Immature natural killer cell (primary cell): ENCODE measurements at places on chromosomes 3 and 15. TPM values are rescaled to one million over a fixed set of nuclear protein-coding genes. Genes with fewer than 3 reads are reported as not detected.

The EFCAB12 gene
- polyA plus RNA-seq, result not detected

The PPM1M gene
- 83.6 TPM for polyA plus RNA-seq

The CILP gene
- polyA plus RNA-seq, result not detected

The MAGEL2 gene
- not detected for polyA plus RNA-seq

The DMXL2 gene
- not detected for polyA plus RNA-seq

The MUC4 gene
- polyA plus RNA-seq, result 0.06 TPM

GRCh38 chr3:156575641-156576040, 20.7 kb upstream of the SSR3 start:
- no peaks in the 10 kb centered on the region for H3K4me1 ChIP-seq
- H3K4me3 ChIP-seq, result no peak overlapping the region
- DNase-seq, result no peak
- H3K27ac ChIP-seq, result no peak overlapping the region
- peaks cover 3% of the 10 kb centered on the region for H3K27me3 ChIP-seq

DNA sequence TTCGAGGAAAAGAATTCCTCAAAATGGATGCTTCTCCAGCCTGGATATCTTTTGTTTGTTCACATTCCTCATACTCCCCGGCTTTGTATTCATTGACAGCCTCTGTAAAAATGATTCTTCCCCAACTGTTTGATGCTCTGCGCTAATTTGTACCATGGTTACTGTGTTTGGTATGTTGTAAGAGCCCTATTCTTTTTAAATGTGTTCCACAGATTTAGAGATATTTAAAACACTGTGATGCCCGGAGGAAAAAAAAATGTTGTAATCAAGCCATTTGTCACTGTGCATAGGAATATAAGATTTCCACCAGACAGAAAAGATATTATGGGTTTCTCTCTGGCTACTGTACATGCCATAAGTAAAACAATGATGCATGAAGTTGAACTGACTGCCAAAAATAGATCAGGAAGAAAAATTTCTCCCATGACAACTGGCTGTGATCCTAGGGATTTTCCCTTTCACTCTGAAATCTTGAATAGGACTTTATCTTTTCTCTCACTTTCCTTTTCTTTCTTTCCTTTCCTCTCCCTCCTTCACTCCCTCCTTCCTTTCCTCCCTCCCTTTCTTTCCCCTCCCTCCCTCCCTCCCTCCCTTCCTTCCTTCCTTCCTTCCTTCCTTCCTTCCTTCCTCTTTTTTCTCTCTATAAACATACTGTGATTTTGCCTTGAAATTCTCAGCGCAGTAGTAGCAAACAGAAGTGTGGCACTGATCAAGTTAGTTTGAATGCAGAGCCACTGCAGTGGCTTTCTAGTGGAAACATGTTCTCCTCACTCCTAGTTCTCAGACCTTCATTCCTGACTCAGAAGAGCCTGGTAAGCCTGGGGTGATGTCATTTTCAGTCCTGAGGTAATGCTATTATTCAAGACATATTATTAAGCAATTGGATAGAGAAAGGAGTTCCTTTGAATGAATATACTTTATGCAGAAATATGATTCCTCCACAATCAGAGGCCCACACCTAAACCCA, 254.9 kb upstream of the TBL1XR1 start:
- H3K27ac ChIP-seq, result no peak overlapping the region
- no peaks in the 10 kb centered on the region for H3K27me3 ChIP-seq
- DNase-seq, result no peak
- no peaks in the 10 kb centered on the region for H3K36me3 ChIP-seq

DNA sequence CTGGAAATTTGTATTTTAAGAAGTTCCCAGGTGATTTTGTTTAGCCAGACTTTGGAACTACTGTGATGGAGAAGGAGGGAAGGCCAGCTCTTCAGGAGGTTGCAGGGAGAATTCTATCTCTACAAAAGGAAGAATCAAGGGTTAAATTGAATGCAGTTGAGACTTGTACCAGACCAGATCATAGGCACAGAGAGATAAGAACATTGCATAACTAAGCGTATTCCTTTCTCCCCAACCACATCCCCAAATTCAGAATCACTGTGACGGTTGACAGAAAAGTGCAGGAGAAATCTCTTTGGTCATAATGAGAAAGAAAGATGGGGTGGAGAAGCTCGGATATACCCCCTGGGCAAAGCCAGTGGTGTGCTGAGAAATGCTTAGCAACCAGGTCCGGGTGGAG, 7.2 kb downstream of the PLD1 start:
- no peaks in the 10 kb centered on the region for H3K36me3 ChIP-seq
- peaks cover 4% of the 10 kb centered on the region for H3K4me1 ChIP-seq
- peaks cover 1% of the 10 kb centered on the region for H3K27me3 ChIP-seq
- no peak for DNase-seq
- H3K27ac ChIP-seq, result no peak overlapping the region

- no peaks in the 10 kb centered on the region for H3K27me3 ChIP-seq
- H3K36me3 ChIP-seq, result no peaks in the 10 kb centered on the region
- H3K4me1 ChIP-seq, result no peaks in the 10 kb centered on the region
- H3K27ac ChIP-seq, result no peak overlapping the region
These were observed 108.4 kb downstream of the MEGF11 start for GRCh38 chr15:66144978-66145725.

DNA sequence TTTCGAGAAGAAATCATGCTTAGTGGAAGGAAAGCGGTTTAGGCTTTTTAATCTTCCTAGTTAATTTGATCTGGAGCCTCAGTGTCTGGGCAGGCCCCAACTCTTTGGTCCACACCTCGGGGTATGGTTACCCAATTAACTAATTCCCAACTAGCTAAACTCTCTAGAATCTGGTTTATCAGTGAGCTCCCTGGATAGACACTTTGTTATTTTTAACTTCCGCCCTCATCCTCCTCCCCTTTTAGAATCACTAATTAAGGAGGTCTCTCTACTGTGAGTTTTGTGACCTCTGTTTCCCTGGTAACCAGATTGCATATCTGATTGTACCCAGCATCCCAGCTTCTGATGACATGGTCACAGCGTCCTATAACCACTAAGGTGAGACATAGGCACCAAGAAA, 112.2 kb downstream of the RARB start:
- no peaks in the 10 kb centered on the region for H3K36me3 ChIP-seq
- no peak overlapping the region for H3K4me3 ChIP-seq

GRCh38 chr3:33883951-33884561, 85.6 kb downstream of the PDCD6IP start:
- no peaks in the 10 kb centered on the region for H3K36me3 ChIP-seq
- H3K27me3 ChIP-seq, result peaks cover 15% of the 10 kb centered on the region
- H3K4me3 ChIP-seq, result peak overlapping the region; percentile 51
- peak; percentile 5 for DNase-seq
